ENCODE measurements at places on chromosomes 16 and 17.

GRCh38 chr17:51510940-51511339 is 250.6 kb downstream of the UTP18 start:
- no peak for DNase-seq

- DNase-seq, result no peak
Observed at GRCh38 chr16:9596788-9597187, 505.3 kb downstream of the HAPSTR1 start.

GRCh38 chr16:2003827-2004641 is 5.6 kb downstream of the ZNF598 start:
- peak; percentile 68 for DNase-seq

- DNase-seq, result no peak
Observed at GRCh38 chr17:56593086-56593645, 333 bp upstream of the NOG start.

DNA sequence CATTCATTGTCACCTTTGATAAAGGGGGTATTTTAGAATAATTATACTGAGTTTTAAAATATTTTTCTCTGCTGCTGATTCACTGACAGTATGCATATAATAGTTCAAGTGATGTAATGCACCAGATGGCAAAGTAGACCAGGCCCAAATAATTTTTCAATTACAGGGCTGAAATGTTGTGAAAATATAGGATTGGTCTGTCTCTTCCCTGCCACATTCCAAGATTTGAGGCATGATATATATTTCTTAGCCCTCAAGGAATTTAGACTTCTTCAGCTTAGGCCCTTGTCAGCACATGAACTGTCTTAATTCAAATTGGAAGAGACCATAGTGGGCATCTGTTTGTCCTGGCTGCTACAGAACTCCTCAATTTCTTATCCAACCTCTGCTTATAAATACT is 39.2 kb upstream of the SLC12A3 start:
- DNase-seq, result no peak

DNA sequence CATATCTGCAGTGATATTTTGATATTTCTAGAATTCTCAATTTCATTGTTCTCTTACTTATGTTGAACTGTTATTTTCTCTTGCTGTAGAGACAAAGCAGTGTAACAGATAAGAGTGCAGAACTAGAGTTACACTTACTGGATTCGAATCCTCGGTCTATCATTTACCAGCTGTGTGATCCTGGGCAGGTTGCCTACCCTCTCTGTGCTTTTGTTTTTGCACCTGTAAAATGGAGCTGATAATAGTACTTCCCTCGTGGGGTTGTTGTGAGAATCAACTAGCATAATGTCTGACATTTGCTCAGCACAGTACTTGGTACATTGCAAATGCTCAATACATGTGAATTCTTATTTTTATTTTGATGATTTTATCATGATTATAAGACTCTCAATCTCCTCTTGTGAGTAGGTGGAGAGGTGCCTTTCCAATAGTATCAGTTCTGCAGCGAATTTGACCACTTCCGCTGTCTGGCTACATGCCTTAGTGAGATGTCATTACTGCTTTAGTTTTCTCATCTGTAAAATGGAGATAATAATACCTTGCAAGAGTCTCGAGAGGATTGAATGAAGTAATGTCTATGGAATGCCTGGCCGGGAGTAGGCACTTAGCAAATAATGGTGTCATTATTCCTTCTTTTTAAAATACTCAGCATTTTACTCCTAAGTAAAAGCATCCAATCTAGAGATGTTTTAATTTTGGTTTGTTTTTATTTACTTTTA is 312.2 kb upstream of the MAF start:
- DNase-seq, result no peak

GRCh38 chr16:56238188-56238587 is 46.9 kb downstream of the GNAO1 start:
- DNase-seq, result no peak

GRCh38 chr17:78715000-78715771 is 66.9 kb downstream of the CYTH1 start:
- no peak for DNase-seq

GRCh38 chr17:60356940-60357339 is 35.0 kb downstream of the USP32 start:
- no peak for DNase-seq

DNA sequence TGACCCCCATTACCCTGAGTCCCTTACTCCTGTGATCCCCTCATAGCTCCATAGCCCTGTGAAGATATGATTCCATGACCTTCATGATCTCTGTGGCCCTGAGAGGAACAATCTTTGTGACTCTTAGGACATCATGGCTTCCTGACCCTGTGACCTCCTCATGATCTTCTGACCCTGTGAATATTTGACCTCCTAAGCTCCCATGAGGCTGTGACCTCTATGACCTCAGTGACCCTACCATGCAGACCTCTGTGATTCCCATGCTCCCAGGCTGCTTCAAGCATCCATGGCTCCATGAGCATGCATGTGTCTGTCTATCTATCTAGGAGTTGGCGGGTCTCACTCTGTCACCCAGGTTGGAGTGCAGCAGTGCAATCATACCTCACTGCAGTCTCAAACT is 12.1 kb downstream of the RIPOR1 start:
- DNase-seq, result no peak

DNA sequence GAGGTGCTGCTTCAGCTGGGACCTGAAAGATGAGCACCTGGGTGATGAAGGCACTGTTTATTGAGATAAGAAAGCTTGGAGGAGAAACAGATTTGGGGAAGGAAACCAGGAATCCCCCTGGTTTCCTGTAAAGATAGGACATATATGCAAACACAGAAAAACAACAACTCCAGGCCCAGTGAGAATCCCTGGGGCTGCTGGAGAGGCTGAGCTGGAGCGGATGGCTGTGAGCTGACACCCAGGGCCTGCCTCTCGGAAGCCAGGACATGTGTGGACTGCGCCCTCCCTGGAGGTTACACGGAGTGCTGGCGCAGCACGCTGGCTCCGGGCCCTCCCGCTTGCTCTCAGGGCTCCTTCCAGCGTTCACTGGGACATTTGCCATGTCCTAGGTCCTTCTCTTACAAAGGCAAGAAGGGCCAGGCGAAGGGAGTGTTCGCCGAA is 57.5 kb downstream of the CYB5B start:
- DNase-seq, result no peak

Measured in activated CD8-positive, alpha-beta memory T cell treated with anti-CD3 and anti-CD28 coated beads for 48 hours (primary cell).